ENCODE measurements at places on chromosomes 13 and 19.
A peak's percentile ranks its signal among the peaks of the same experiment; 100 is the strongest.

DNA sequence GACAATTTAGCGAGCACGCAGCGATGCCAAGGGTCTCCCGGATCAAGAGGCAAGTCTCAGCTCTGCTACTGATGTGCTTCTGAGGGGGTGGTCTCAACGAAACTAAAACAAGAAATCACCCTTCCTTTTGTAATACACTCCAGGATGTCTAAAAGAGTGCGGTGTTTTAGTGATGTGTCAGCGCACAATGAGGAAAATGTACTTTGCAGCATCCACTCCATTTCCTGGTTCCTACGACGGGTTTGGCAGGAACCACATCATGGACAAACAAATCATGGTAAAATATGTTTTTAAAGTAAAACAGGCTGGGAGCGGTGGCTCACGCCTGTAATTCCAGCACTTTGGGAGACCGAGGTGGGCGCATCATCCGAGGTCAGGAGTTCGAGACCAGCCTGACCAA, 154.0 kb upstream of the TSC22D1 start:
- no peak for DNase-seq

DNA sequence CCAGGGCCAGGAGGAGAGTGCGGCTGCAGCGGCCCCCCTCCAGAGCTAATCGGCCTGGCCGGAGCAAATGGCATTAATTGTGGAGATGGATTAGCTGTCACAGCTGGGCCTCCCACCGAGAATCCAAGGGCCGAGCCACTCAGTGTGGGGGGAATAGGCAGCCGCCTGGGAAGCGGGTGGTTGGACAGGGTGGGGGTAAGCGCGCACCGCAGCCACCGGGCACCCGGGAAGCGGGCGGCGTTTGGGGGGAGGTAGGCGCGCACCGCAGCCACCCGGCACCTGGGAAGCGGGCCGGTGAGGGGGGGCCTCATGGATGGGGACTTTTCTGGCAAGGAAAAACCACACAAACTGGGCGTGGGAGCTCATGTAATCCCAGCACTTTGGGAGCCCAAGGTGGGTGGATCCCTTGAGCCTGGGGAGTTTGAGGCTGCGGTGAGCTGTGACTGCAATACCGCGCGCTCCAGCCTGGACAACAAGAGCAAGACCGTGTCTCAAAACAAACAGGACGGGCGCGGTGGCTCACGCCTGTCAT, 9.7 kb downstream of the R3HDM4 start:
- DNase-seq = no peak

DNA sequence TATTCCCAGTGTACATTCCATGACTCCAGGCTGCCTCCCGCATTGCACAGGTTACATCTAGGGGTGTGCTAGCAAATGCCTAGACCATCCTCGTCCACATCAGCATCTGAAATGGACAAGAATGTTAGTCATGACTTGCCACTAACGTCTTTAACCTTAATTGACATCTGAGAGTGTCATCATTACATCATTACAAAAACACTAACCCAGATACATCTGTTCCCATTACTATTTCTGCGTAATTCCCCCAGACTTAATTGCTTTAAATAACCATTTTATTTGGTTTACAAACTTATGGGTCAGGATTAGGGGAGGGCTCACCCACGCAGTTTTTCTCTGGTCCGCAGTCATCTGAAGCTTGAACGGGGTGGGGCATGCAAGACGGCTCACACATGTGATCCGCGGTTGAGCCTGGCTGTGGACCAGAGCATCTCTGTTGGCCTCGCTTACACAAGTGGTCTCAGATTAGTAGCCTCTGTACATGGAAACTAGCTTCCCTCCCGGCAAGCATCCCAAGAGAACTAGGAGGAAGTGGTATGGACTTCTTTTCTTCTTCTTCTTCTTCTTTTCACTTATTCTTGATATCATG, 15.9 kb downstream of the KL start:
- no peak for DNase-seq

GRCh38 chr19:44685877-44686276, 13.1 kb upstream of the CEACAM16 start:
- no peak for DNase-seq

GRCh38 chr13:111629457-111629856, 309.0 kb downstream of the TEX29 start:
- DNase-seq = no peak

DNA sequence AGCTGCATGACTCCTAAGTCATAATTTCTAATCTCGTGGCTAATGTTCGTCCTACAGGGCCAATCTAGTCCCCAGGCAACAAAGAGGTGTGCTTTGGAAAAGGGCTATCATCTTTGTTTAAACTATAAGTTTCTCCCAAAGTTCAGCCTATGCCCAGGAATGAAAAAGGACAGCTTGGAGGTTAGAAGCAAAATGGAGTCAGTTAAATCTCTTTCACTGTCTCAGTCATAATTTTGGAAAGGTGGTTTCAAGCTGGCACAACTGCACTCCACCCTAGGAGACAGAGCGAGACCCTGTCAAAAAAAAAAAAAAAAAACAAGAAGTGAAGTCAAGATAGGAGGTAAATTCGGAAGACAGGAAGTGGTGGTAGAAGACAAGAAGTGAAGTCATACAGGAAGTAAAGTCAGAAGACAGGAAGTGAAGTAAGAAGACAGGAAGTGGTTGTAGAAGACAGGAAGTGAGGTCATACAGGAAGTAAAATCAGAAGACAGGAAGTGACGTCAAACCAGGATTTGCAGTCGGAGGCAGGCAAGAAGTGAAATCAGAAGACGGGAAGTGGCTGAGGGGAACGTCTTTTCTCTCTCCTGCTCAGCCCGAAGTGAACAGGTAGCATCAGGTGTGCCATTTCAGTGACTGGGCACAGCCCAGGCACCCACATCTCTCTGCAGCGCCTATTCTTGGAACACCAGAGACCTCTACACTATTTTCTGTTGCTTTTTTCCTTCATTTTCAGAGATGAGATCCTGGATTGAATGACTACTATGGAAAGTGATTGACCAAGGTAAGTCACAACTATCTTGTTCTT, 32.2 kb downstream of the GP6 start:
- DNase-seq = peak; percentile 6

DNA sequence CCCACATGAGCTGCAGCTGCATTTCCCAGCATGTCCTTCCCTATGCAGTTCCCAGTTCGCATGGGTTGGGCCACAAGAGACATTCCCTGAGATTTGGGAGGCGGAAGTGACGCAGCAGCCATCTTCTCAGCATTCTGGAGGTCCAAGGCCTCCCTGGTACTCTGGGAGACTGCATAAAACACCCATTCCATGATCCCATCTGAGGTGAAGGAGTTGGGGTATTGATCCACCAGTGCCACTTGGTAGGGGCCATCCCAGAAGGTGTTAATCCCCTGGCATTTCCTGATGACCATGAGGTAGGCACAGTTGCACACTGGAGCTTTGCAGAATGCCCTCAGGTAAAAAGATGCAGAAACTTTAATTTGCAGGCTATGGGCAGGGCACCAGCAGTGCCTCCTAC, 25.4 kb downstream of the POP4 start:
- DNase-seq = no peak

DNA sequence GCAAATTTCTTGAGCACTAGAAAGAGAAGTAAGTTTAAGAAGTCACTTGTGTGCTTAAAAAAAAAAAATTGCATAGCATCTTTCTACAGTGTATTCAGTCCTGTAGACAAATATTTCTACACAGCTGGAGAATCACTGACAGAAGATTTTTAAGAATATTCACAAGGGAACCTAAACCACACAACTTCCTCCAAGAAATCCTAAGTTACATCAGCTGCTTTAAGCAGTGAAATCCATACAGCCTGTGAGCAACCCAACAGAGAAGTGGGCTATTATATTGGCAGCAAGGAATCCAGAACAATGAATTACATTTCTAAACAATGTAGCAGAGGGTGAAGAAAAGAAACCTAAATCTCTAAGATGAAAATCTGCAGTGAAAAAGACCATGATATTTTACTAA, 1.5 kb downstream of the DOCK9 start:
- no peak for DNase-seq

GRCh38 chr13:42049454-42049813, 986 bp downstream of the DGKH start:
- no peak for DNase-seq

- no peak for DNase-seq
Measured at GRCh38 chr19:40392894-40393517, 3.0 kb upstream of the HIPK4 start.

- DNase-seq = peak; percentile 74
Measured at GRCh38 chr19:12294249-12295158, at the start of gene ZNF44. Gene ZNF44 (minus strand): TSS chr19:12294883. CDS start chr19:12294694, 189 bp downstream.

DNA sequence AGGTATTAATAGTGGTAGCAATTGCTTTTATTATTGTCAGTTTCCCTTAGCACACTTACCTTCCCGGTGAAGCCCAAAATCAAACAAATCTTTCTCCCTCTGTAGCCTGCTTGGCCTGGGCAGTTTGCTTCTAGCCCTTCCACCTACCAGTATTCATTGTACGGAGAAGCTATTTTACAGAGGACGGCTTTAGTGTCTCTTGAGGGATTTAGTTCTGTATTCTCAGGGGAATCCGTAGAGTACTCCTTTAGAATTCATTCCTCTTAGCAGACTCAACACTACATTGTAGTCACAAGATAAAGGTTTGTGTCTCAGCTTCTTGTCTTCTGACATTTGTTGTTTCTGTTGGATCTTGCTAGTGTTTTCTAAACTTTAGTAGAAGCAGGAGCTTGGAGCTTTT, 24.1 kb upstream of the WTIP start:
- no peak for DNase-seq

- no peak for DNase-seq
Measured at GRCh38 chr13:113968463-113969310, 5.2 kb downstream of the C13orf46 start.

DNA sequence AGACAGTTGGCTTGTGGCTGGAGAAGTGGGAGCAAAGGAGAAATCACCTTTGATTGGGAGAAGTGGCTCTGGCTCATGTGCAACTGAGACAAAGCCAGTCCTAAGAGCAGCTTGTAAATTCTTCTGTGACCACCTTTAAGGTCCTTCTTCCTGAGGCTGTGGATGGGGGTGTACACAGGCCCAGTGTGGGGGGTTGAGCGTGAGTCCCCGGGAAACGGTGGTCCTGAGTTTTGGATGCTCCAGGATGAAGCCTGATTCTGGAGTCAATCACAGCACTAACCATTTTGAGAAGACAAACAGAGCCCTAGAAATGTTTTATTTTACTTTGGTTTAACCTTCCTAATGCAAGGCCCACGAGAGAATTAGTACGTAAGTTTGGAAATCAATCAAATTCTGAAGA, 3.9 kb upstream of the CEBPA start:
- DNase-seq = no peak

- DNase-seq = no peak
Measured at GRCh38 chr19:10211061-10211460, 16.3 kb upstream of the DNMT1 start.

- no peak for DNase-seq
Measured at GRCh38 chr19:51469162-51469561, 9.2 kb upstream of the CEACAM18 start.

DNA sequence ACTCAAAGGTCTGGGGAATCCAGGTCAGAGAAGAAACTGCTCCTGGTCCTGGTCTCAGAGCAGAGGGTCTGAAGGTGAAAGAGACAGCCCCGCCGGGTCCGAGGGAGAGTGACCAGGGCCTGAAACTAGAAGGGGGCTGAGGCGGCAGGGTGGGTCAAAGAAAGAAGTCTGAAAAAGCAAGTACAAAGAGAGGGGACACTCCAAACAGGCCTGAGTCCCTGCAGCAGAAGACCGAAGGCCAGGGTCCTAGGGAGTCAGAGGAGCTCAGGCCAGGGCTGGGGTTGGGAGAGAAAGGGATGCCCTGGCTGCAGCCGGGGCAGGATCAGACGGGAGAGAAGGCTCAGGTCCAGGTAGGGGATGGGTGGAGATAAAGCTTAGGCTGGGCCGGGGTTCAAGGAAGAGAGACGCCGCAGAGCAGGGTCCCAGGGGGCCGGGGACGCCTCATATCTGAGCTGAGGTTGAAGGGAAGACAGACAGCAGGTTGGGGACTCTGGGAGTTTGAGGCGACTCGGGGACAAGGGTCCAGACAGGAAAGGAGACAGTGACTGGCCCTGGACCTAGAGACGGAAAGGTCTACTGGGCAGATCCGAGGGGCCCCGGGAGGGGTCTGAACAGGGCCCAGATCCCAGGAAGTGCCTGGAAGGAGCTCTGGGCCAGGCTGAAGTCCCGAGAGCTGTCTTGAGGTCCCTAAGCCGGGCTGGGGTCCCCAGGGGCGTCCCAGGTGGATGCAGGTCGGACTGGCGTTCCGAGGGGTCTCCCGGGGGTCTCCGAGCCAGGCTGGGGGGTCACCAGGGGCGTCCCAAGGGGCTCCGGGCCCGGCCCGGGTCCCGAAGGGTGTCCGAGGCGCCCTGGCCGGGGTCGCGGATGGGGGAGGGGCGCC, 795 bp downstream of the MLLT1 start:
- no peak for DNase-seq

DNA sequence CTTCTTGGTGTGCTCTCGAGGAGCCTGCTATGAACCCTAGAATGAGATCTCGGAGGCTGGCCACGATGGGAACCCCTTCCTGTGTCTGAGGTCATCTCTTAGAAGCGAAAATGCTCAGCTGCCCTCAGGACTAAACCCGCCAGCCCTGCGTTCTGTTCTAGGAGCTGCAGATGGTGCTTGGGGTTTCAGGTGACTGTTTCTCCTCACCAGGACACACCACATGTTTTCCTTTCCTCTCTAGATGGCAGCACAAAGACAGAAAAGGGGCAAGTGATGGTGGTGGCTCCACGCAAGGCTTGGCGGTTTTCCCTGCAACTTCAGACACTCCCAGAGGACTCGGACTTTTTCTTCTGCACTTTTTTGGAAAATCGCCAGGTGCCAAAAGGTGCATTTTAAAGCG, 60.1 kb downstream of the RNASEH2B start:
- DNase-seq = no peak

GRCh38 chr13:113145911-113146598, 12.4 kb upstream of the PROZ start:
- DNase-seq = no peak

DNA sequence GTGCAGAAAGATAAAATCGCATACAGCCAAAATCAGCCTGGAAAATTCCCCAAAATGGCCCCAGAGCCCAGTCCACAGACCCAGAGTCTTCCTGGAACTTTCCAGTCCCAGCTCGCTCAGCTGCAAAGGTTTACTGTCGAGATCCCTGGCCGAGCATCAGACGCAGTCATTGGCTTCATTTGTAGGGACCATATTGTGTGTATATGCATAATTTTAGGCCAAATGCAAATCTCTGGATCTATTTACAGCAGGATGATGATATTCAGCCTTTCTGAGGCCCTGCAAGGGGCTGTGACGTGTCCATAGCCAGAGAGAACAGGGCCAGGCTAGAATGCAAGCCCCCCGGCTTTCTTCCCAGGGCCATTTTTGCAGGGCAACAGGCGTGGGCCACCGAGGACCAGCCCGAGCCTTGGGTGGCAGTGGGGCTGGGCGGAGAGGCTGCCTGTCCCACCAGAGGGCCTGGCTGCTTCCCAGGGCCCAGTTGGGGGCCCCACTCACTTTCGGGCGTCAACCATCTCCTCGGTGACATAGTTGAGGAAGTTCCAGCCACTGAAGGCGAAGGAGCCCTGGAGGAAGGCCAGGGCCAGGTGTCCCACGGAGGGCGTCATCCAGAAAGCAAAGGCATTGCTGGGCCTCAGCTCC, 13.7 kb downstream of the SLC7A10 start:
- no peak for DNase-seq

DNA sequence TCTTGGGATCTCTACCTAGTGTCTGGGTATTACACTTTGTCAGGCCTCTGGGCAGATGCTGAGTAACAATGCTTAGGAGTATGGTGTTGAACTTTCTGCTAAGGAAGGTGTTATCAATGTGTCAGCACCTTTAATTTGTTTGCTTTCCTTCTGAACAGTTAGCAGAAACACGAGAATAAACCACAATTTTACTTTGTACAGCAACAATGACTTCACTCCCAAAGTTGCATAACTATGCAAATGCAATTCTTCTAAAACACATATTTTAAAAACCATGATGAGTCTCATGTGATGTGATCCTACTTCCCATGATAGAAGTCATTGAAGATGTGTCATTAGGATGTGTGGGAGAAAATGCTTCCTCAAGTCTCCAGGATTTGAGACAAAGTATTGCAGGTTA, 155.0 kb downstream of the POSTN start:
- DNase-seq = no peak
